ENCODE measurements at places on chromosomes 4 and X.

DNA sequence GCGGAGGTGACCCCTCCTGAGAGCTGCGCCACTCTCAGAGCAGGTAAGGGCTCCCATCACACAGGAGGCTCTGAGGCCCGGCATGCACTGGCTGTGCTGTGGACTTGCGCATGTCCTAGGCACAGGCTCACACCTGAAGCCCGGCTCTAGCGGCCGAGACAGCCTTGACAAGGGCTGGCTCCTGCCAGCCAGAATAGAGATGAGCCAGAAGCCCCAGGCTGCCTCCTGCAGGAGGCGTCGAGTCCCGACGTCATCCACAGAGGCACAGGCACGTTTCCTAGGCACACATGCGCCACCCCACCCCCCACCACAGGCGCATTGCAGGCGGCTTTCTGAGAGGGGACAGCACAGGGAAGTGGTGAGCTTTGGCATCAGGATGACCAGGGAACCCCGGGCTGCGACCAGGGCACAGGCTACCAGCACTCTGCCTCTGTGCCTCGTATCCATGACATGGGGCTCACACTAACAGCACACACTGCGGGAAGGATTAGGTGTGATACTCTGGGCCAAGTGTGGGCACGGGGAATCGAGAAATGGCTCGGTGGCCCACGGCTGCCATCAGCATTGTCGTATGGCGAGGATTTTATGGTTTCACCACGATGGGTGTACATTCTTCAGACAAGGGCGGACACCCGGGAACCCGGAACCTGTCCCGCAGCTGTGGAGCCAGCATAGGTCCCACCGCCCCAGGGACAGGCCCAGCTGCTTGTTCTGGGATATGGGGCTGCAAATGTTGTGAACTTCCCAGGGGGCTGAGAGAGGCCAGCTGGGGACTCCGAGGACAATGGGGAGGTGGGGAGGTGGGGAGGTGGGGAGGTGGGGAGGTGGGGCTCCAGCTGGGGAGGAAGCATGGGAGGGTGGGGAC, 90.7 kb upstream of the ADRA2C start:
- no peak for DNase-seq

- no peak for DNase-seq
Observed at GRCh38 chr4:68367835-68368234, 17.9 kb upstream of the YTHDC1 start.

- DNase-seq, result no peak
Observed at GRCh38 chrX:131675596-131676194, 131.8 kb downstream of the OR13H1 start.

DNA sequence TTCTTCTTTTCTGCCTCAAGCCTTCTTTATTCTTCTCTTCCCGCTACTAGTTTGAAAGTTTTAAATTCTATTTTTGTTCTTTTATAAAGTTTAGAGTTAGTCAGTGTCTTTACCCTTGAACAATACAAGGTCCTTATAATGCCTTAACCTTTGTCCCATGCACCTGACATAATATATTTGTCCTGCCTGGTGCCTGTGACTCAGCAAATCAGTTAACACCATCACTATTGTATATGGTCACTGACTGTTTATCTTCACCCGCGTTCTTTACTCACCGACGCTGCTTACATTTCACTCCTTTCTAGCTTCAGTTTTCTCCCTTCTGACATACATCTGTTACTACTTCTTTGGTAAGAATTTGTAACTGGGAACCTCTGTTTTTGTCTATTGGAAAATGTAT, 5.7 kb downstream of the SMIM20 start:
- no peak for DNase-seq

- DNase-seq, result peak; percentile 47
Observed at GRCh38 chr4:41572516-41572915, 34.6 kb downstream of the LIMCH1 start.

GRCh38 chr4:3065551-3065950, 8.8 kb downstream of the HTT-AS start:
- DNase-seq, result no peak

DNA sequence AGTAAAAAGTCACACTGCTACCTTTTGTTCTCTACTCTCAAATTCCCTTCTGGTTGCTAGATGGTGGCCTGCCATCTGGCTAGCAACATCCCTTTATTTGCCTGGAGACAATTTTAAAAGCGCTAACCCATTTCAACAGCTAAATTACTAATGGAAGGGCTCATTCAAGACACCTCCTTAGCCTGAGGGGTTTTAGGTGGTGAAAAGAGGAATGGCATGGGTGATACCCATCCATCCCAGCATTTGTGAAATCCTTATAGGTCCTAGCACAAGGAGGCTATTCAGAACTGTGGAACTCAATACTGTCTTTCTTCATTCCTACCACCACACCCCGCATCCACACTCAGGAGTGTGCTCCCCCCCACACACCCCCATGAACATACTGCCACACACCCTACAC, 33.5 kb downstream of the ARHGEF9 start:
- DNase-seq, result no peak

DNA sequence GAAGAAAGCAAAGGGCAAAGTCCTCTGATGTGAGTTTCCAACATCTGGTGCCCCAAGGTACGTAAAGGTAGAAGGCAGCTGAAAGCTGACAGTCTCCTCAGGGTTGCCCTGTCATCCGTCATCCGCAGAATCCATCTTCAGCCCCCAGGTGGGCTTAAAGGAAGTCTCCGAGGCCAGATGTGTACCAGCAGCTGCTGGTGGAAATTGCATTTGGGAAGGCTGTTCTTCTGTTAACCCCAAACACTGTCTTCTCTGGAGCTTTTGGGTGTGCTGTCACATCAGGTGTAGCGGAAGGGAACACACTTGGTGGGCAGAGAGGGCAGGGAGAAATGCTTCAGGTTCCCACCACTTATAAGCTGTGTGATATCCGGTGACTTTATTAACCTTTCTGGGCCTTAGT, 310.0 kb upstream of the GATB start:
- DNase-seq, result no peak

- DNase-seq, result peak; percentile 71
Observed at GRCh38 chr4:139593091-139593564, 37.1 kb upstream of the SETD7 start.

GRCh38 chr4:47801481-47802002, 36.3 kb downstream of the CORIN start:
- no peak for DNase-seq

- no peak for DNase-seq
Observed at GRCh38 chrX:42809569-42809968, 31.6 kb upstream of the PPP1R2C start.

DNA sequence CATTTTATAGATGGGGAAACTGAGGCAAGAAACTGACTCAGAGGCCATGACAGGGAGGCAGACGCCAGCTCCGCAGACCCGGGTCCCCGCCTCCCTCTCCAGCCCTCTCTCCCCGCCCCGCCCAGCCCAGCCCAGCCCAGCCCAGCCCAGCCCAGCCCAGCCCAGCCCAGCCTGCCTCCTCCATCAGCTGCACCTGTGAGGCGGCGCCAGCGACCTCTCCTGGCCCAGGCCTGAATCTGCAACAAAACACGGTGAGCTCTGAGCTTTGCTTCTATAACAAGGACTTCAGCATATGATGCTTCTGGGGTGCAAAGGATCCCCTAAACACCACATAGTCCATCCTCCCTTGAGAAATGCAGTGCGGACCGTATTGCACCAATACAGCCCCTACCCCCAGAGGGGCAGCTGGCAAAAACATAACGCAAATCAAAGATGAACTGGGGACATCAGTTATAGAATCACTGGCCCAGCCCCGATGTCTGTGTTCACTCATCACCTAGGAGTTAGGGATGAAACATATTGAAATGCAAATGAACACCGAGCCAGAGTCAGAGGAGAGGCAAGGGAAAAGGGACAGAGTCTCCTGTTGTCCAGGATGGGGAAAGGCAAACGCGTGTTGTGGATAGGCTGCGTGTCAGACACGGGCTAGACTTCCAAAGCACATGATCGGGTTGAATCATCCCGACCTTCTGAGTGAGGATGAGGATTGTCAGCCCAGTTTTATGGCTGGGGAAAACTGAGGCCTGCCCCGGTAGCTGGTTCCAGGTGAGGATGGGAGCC, 216.1 kb upstream of the PSAPL1 start:
- no peak for DNase-seq

- no peak for DNase-seq
Observed at GRCh38 chr4:38177035-38177546, 216.9 kb downstream of the PTTG2 start.

- peak; percentile 79 for DNase-seq
Observed at GRCh38 chr4:141425124-141425523, 204.4 kb downstream of the ZNF330 start.

- no peak for DNase-seq
Observed at GRCh38 chr4:105641845-105642244, 66.6 kb downstream of the INTS12 start.

DNA sequence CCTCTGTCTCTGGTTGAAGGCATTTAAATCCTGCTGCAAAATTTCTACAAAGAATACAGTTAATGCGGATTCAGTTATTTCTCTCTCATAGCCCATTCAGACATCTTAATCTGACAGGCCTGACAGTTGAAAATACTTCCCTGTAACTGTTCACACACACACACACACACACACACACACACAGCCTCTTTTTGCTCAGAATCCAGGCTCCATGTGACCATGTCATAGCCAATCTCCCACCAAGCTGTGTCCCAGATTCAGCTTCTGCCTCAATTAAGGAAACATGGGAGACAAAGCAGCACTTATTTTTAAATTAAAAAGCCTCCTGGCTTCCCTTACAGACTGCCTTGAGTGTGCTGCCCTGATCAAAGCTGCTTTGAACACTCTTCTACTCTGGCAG, 49.3 kb upstream of the EFHC2 start:
- no peak for DNase-seq

DNA sequence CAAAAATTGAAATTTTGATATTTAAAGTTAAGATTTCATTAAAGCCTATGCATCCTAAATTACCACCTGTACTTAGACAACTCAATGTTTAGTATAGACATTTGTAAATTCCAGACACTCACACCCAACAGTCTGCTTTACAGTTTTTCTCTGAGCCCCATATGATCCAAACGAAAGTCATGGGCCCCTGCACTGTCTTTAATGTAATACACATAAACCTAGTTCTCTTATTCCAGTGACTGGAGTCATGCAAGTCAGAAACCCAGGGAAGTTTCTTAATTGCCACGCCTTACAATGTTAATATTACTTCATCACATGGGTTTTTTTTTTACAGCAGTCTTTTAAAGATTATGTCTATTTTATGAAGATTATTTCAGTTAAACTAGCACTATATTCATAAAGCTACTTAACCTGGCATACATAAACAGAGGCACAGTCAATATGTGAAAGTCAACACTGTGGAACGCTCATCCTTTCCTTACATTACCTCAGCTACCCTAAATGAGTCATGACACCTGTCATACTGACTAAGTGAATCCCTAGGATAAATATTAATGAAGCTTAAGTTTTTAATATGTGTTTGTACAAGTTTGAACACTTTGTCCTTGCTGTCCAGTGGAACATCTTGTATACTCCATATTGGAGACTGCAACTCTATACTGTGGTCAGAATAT, 67.7 kb upstream of the H2AZ1 start:
- DNase-seq, result no peak

- no peak for DNase-seq
Observed at GRCh38 chr4:92520563-92520962, 216.8 kb downstream of the GRID2 start.

DNA sequence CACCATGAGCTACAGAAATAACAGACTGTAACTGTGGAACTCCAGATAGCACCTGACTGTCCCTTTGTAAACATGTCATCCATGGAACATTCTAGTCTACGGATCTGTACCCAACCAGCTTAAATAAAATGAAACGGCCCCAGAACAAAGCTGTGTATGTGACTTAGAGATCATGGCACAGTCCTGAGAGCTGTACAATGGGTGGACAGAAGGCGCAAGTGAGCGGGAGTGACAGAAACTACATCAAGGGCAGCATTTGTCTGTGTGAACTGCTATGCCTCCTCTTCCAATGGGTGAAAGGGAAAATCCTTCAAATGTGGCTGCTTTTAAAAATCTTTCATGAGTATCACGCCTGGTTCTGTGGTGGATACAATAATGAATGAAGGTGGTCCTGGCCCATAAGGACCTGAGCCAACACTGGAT, 72.5 kb downstream of the FAT1 start:
- DNase-seq, result no peak

- DNase-seq, result no peak
Observed at GRCh38 chrX:80388206-80388605, 32.0 kb upstream of the TENT5D start.

GRCh38 chr4:15735536-15735935, 32.7 kb downstream of the BST1 start:
- DNase-seq, result no peak

DNA sequence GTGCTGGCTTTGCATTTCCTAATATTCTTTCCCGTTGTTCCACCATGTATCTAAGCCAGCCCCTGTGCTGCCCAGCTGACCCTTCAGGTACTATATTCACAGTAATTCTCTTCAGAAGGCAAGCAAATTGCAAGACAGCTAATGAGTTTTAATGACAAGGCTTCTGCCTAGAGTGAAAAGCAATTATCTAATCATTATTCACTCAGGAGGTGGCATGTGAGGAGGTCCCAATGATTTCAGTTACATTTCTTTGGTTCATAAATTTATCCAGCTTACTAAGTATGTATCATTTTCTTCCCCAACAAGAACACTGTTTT, 123.0 kb downstream of the RASGEF1B start:
- no peak for DNase-seq

GRCh38 chr4:26873391-26874026, 12.9 kb downstream of the STIM2 start:
- DNase-seq, result no peak

DNA sequence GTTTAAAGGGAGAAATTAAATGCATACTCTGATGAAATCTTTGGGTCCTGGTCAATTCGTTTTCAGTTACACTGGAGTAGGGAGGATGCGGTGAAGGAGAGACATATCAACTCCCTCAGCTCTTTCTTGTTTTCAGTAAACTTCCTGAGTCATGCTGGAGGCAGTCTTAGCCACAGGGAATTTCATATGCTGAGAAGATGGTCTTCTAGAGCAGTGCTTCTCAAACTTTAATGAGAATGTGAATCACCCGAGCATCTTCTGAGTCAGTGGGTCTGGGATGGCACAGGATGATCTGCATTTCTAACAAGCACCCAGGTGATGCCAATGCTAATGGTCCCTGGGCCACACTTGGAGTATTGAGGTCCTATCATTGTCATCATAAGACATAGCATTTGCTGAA, 214.5 kb downstream of the KIT start:
- peak; percentile 78 for DNase-seq

DNA sequence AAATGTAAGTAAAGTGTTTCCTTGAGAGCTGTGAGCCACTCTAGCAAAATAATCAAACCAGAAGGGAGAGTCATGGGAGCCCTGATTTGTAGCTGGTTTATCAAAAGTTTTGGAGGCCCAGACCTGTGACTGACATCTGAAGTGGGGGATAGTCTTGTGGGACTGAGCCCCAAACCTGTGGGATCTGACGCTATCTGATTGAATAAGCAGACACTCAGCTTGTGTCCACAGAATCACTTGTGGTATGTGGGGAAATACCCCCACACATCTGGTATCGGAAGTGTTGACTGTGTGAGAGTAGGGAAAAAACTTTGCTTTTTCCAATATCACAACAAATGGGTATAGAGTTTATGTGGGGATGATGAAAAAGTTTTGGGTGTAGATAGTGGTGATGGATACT, 35.4 kb downstream of the FUNDC1 start:
- DNase-seq, result no peak
